ENCODE measurements at places on chromosomes 7 and 10.

DNA sequence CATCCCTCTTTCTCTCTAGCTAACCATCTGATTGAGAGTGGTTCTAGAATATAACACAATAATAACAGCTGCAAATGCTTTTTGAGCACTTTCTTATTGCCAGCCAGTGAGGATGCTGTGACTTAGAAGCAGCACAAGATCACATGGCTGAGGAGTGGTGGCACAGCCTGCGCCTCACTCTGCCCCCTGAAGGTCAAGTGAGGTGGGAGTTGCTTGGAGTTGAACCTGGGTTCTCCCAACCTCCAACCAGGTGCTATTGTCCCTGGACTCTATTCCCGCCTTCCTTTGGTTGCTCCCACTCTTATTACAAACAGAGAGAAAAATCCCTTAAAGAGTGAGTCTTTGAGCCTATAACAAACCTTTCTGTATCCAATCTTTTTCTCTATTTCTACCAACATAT lies 280.3 kb upstream of the PODXL start:
- no peak for DNase-seq

DNA sequence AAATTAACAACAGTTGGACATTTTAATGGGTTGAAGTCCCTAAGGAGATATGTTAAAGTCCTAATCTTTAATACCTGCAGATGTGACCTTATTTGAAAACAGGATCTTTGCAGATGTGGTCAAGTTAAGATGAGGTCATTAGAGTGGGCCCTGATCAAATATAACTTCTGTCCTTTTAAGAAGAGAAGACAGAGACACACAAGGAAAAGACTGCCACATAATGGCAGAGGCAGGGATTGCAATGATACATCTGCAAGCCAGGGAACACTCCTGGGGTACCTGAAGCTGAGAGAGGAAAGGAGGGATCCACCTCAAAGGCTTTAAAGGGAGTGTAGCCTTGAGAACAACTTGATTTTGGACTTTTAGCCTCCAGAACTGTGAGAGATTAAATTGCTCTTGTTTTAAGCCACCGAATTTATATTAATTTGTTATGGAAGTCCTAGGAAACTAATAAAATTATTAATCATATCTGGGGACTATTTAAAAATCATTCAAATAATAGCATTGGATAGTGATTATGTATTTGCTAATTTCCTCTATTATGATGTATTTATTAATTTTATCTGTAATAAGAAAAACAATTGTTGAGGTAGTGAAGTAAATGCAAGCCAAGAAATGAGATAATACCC lies 700.0 kb upstream of the PCDH15 start:
- DNase-seq = peak; percentile 3

DNA sequence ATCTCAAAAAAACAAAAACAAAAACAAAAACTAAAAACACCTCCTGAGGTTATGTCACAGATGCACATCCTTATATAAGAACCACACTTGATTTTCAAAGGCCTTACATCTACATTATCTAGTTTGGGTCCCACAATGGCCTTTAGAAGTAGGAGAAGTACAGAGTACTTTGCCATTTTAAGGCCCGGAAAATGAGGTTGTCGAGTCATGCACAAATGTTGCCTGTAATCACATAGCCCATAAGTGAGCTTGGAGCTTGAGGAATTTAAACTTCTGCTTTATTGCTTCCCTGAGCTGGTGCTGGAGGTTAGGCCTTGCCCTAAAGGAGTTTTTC lies 9.7 kb upstream of the MKRN1 start:
- DNase-seq = peak; percentile 37

GRCh38 chr7:5662828-5663227 lies 118.6 kb downstream of the RNF216 start:
- no peak for DNase-seq

- DNase-seq = no peak
Measured at GRCh38 chr10:129694184-129694583, 227.1 kb downstream of the MGMT start.

DNA sequence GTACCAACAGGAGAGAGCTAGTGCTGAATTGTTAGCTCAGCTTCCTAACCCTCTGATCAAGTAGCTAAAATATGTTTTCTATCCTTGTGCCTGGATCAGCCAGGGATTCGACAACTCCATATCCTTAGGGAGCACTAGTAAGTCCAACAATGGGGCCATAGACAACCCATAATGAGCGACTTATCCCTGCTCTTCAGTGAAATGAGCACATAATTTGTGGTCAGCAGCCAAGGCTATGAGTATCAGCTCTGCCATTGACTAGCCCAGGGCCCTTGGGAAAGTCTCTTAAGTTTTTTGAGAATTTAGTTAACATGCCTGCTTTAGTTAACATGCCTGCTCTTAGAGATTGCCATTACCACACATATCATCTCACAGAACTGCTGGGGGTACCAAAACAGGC lies 39.3 kb downstream of the COL1A2 start:
- DNase-seq = no peak

- DNase-seq = no peak
Measured at GRCh38 chr7:30503274-30504212, 1.1 kb downstream of the GGCT start.

DNA sequence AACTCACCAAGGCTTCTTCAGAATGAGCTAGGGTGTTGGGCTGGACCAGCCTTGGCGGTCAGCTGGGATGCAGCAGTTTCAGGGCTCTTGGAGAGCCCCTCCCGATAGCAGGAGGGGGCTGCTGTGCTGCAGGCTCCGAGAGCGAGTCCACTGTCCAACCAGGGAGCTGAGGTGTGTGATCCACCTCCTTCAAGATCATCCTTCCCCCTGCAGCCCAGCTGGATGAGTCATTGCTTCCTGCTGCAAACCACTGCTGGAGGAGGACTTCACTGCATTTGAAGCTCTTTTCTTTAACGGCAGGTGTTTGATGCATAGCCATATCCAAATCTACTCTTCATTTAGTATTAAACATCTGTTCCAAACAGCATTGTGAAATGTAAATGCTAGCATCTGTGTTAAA lies 54.2 kb upstream of the EBF3 start:
- DNase-seq = peak; percentile 67

GRCh38 chr10:17003651-17004286 lies 125.8 kb downstream of the CUBN start:
- DNase-seq = no peak

DNA sequence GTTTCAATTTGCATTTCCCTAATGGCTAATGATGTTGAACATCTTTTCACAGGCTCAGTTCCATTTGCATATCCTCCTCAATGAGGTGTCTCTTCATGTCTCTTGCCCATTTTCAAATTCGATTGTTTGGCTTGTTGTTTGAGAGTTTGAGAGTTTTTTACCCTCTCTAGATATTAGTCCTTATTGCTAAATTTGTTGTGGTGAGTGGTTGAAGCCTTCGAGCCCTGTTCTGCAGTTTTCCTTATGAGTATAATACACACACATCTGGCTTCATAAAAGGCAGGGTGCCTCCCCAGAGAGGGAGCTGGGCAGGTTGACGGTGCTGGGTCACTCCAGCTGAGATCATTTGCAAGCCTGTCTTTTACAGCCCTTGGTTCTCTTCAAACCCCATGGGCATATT lies 65.1 kb downstream of the RGS10 start:
- no peak for DNase-seq

DNA sequence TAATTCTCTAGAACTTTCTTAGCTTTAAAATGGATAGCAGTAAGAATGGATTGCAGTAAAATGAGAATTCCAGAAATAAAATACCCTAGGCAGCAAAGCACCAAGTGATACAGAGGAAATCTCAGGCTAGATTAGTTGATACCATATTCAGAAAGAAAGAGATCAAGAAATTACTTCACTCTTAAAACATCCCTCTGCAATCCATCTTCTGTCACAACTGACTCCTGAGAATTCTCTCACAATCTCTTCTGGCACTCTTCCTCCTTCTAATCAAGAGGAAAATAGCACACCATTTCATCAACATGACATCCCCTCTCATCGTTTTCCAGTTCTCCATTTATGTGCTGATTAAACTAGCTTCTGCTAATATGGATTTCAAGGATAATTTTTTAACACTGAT lies 42.2 kb upstream of the LAMB1 start:
- no peak for DNase-seq

GRCh38 chr10:114552050-114552449 lies 106.0 kb downstream of the ABLIM1 start:
- DNase-seq = no peak

DNA sequence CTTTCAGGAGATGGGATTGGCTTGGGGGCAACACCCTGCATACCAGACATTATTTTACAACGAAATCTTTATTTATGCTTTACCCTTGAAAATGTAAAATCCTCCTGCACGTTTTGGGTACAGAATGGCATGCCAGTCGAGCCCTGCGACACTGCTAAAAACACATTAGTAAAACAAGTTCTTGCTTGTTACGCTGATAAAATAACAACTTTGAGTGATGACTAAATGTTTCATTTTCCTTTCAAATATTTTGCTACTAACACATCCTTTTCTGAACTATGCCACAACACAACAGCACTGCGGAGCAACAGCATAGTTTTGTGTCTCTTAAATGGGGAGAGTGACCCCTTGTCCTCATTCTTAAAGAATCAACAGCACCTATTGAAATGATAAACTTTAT lies 76.0 kb upstream of the SEMA3D start:
- DNase-seq = no peak

GRCh38 chr10:123408660-123409059 lies 254.5 kb downstream of the BUB3 start:
- no peak for DNase-seq

GRCh38 chr7:93176992-93177580 lies 28.9 kb upstream of the SAMD9L start:
- no peak for DNase-seq

DNA sequence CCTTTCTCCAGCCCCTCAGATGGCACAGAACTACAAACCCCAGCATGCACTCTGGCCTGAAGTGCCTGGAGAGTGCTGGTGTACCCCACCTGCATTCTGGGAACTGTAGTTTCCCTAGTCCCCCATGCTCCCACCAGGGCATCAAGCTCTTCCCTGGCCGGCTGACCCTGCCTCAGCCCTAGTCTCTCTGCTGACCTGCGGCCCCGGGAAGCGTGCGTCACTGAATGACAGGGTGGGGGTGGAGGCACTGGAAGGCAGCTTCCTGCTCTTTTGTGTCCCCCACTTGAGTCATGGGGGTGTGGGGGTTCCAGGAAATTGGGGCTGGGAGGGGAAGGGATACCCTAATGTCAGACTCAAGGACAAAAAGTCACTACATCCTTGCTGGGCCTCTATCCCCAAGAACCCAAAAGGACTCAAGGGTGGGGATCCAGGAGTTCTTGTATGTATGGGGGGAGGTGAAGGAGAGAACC lies 2.1 kb downstream of the NOS3 start:
- DNase-seq = no peak

DNA sequence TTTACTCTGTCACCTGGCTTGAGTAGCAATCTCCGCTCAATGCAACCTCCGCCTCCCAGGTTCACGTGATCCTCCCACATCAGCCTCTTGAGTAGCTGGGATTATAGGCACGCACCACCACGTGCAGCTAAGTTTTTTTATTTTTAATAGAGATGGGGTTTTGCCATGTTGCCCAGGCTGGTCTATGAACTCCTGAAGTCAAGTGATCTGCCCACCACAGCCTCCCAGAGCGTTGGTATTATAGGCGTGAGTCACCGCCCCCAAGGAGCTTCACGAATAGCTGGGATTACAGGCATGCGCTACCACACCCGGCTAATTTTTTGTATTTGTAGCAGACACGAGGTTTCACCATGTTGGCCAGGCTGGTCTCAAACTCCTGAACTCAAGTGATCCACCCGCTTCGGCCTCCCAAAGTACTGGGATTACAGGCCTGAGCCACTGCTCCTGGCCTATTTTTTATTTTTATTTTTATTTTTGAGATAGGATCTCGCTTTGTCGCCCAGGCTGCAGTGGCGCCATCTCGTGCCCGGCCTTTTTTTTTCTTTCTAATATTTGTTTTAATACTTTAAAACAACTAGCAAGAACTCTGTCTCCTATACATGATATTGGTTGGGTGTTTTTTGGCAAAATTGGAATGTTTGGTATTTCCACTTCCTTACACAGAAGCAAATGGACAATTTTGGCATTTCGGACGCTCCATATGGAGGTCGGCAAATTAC lies 1.1 kb downstream of the EFCAB10 start:
- DNase-seq = no peak

DNA sequence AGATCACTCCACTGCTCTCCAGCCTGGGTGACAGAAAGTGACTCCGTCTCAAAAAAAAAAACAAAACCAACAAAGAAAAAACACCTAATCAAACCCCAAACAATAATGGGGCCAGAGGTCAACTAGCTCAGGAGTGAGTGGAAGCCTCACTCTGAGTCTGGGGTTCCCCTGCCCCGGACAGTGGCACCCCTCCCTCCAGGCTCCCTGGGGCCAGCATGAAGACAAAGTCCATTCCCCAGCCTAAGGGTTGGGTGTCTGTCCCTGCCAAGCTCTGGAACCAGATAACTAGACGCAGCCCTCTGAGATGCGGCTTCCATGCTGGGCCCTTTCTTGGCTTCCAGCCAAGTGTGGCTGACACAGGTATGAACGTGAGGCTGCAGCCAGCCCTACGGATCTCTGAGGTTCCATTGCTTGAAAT lies 1.7 kb upstream of the FUOM start:
- no peak for DNase-seq

DNA sequence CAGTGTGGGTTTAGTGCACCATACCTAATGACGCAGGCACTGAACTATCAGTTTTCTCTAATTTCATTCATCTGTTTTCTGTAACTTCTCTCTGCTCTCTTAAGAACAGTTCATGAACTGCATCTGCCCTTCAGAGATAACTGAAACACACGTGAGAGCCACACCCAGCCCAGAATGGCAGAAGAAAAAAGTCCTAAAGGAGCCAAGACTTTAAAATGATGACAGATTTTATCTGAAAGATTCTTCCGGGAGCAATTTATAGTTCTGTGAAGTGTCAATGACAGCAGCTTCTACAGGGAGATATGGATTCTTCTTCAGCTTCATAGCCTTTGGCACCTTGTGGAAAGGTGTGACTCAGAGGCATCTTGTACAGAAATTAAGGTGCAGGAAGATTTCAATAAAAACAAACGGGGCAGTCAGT lies 211.5 kb upstream of the SLC26A5 start:
- DNase-seq = no peak

DNA sequence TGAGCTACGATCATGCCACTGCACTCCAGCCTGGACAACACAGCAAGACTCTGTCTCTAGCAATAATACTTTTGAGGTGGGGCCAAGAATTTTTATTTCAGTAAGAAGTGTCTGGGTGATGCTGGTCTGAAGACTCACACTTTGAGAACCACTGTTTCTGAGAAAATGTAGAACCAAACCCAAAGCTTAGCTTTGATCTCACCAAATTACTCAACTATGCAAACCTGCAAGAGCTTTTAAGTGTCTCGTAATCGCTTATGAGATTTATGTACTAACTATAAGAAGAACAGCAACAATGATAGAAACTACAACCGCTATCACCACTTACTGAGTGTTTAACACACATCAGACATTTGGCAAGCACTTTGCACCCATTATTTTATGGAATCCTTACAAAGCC lies 29.5 kb downstream of the APBB1IP start:
- no peak for DNase-seq
